ENCODE measurements at places on chromosomes 6 and 20.

- DNase-seq, result no peak
These were observed 23.1 kb upstream of the DCBLD1 start for GRCh38 chr6:117459204-117459944.

DNA sequence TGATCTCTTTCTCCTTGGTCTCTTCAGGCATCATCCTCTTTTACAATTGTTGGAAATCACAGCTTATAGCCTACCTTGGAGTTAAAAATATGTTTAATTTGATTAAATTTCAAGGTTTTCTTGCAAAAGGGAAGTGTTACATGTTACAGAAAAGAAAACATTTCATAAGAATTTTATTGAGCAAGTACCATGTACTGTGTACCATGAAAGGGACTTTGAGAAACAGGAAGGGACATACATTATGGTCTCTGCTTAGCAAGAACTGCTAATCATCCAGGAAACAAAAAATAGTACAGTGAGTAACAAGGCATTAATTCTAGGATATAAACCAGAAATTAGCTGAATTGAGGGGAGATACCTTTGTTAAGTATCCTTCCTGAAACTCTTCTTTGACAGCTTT, 145.3 kb upstream of the SPACA1 start:
- DNase-seq, result no peak

- no peak for DNase-seq
These were observed 22.1 kb downstream of the BLOC1S5 start for GRCh38 chr6:8041913-8042583.

DNA sequence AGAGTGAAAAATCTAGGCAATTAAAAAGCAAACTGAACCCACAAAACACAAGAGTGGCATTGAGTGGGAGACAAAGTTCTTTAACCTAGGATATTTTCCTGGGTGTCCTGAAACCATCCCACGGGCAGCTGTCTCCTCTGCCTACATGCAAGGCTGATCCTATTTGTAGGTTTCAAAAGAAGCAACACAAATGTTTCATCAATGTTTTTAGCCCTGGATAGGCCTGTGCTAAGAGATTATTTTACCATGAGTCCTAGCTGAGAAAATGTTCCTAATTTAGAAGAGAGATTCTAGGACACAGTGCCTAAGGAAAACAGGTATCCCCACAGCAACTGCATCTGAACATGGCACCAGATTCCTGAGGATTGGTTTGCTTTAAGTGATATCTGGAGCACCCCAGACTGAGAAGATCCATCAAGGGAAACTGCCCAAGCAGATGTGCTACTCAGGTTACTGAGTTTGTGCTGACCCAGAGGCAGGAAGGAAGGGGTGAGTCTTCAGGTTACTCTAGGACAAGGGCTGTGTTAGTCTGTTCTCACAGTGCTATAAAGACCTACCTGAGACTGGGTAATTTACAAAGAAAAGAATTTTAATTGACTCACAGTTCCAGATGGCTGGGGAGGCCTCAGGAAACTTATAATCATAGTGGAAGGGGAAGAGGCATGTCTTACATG, 111.6 kb upstream of the UST start:
- no peak for DNase-seq

- no peak for DNase-seq
These were observed 76.8 kb downstream of the BANF2 start for GRCh38 chr20:17776551-17776950.

DNA sequence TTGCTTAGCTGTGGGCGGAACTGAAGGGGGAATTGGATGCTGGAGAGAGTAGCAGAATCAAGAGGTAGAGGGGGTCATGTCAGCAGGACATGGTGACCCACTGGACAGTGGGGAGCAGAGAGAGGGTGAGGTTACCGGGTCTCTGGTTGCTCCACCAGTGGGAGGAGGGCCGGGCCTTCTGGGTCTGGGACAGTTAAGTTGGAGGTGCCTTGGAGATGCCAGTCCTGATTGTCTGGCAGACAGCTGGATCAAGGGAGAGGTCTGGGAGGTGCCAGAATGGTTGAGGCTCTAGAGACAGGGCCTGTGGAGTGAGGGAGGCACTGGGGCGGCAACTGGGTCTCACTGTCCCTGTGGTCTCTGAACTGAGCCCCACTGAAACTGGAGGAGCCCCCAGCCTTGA, 24.6 kb downstream of the MANBAL start:
- no peak for DNase-seq

DNA sequence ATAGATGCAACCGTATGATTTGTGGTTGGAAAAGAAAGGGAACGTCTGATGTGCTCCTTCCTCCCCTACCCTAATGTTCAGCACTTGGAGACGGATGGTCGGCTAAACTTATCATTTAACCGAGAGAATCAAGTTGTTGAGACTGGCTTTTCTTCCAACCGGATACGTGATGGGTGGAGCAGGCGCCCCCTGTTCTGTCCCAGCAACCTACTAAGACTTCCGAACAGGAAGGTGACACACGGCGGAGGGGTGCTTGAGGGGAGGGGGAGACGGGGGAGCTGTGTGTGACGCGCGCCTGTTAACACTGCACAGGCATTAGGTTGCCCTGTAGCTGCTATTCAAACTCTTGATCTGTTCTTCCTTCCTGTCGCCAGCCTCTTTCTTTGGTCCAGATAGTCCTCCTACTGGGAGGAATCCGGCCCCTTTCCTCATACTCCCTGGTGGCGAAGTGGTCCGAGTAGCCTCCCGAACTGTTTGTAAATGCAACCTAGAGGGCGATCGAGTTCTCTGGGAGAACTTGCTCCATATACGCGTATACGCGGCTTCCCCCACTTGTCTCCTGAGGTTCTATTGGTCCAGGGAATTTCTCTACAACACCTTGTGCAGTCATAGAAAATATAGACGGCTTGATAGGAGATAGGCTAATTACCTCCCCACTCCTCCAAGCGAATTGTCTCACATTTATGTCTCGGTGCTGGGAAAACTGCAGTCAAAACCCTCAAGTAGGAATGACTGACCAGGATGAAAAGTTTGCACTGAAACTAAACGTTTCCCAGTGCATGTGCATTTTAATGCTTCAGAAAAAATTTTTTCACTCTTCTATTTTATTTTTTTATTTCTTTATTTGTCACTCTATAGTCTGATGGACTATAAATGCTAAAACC, 126.0 kb upstream of the SLC2A12 start:
- no peak for DNase-seq

Data from DMS 273 treated with DMSO at 0.1 percent for 48 hours (cell line).